Effector CD4-positive, alpha-beta T cell (primary cell): ENCODE measurements at places on chromosomes 2 and 18.

- no peak for DNase-seq
These were observed 98.4 kb downstream of the COLEC12 start for GRCh38 chr18:402129-402528.

- no peak for DNase-seq
These were observed 36.6 kb downstream of the CASP10 start for GRCh38 chr2:201219328-201220096.

DNA sequence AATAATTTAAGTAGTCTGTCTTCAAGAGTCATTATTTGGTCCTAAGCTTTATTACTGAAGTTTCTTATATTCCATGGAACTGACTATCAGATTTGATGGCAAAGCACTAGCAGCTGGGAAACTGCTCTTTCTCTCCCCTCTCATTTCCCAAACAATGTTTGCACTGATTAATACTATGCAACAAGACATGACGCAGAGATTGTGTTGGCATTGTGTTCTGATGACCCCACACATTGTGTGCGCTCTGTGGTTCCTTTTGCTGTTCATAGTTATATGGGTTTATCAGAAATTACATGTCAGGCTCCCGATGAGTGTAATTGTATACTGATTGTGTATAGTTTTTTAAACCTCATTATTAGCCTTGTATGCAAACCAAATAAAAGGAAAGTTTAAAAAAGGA, 331.6 kb upstream of the FANCL start:
- no peak for DNase-seq

DNA sequence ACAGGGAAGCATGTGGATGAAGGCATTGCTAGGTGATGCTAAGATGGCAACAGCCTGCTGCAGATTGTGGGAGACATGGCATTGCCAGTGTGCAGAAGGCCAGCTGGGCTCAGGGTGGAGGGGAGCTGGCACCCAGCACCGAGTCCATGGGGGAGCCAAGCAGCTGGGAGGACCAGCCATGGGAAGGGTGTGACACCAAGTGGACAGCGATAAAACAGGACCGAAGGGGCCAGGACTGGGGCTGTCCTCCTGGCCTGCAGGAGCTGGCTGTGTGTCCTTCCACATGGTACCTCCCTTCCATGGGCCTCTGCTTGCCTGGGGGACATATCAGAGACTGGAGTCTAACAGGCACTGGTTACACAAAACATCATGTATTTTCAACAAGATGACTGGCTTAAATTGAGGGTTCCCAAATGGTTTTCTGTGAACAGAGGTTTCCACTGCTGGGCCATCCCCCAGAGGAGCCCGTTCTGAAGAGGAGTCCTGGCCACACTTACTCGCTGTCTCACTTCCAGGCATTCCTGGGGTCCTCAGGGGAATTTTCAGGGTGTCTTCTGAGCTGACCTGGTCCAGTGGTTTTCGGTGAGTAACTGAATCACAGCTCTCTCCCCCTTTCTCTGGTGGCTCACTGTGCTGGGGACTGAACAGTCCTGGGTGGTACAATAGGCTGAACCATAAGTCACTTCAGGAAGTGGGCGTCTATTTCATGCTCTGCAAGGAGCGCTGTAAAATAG, 60.4 kb upstream of the TNP1 start:
- no peak for DNase-seq

GRCh38 chr18:49368876-49369440, 91.5 kb downstream of the DYM start:
- no peak for DNase-seq

GRCh38 chr2:240565333-240566202, 2.7 kb upstream of the RNPEPL1 start:
- peak; percentile 85 for DNase-seq

DNA sequence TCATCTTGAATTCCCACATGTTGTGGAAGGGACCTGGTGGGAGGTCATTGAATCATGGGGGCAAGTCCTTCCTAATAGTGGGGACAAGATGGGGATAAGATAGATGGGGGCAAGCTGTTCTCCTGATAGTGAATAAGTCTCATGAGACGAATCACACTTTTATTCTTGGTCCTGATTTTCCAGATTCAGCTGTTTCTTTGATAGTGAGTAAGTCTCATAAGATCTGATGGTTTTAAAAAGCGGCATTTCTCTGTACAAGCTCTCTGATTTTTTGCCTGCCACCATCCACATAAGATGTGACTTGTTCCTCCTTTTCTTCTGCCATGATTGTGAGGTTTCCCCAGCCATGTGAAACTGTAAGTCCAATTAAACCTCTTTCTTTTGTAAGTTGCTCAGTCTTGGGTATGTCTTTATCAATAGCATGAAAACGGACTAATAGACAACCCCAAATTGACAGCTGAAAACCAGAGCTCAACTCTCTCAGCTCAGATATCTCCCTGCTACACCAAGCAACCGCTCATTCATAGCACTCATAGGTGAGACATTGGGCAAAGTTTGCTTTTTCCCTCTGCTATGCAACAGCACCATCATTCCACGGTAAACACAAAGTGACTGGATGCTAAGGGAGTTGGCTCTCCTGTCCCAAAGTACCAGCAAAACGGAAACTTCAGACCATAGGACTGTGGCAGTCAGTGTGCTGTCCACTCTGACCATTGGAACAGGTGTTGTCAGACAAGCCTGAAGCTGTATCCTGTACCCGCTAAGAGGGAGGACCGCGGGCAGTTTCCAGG, 44.9 kb upstream of the TBC1D8 start:
- no peak for DNase-seq

- no peak for DNase-seq
These were observed 58.2 kb upstream of the MEX3C start for GRCh38 chr18:51255693-51256092.

DNA sequence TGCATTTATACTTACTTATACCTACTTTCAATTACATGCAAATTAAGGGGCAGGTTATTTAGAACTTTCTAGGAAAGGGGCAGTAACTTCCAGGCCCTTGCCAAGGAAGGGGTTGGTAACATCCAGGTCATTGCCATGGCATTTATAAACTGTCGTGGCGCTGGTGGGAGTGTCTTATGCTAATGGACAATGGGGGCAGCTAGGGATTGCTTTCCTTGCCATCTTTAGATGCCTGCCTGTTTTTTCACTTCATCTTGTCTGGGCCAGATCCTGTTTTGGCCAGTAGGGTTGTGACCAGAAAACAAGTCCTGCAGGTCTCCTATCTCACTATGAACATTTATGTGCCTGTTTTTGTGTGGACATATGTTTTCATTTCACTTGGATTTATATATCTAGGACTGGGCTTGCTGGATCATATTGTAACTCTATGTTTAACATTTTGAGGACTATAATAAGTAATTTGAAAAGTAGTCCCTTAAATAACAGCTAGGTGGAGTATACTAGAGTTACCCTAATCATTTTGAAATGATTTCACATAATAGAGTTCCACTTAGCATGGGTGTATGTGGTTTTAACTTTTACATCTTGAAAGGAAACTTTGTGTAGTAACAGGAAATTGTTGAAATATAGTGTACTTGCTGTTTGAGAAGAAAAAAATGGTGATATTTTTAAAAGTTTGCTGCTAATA, 56.1 kb downstream of the LCLAT1 start:
- DNase-seq, result no peak

DNA sequence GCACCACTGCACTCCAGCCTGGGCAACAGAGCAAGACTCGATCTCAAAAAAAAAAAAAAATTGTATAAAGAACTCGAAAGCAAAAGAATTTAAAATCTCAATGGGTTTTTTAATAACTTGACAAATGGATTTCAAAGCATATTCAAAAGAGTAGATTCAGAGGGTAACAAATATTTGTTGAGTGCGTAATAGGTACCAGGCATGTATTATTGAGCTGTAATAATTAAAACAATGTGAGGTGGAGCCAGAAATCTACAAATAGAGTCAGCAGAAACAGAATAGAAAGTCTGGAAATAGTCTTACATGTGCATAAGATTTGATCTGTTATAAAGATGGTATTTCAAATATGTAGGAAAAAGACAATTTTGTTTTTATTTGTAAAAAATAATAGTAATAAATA, 19.1 kb upstream of the RAB11FIP5 start:
- DNase-seq, result no peak

DNA sequence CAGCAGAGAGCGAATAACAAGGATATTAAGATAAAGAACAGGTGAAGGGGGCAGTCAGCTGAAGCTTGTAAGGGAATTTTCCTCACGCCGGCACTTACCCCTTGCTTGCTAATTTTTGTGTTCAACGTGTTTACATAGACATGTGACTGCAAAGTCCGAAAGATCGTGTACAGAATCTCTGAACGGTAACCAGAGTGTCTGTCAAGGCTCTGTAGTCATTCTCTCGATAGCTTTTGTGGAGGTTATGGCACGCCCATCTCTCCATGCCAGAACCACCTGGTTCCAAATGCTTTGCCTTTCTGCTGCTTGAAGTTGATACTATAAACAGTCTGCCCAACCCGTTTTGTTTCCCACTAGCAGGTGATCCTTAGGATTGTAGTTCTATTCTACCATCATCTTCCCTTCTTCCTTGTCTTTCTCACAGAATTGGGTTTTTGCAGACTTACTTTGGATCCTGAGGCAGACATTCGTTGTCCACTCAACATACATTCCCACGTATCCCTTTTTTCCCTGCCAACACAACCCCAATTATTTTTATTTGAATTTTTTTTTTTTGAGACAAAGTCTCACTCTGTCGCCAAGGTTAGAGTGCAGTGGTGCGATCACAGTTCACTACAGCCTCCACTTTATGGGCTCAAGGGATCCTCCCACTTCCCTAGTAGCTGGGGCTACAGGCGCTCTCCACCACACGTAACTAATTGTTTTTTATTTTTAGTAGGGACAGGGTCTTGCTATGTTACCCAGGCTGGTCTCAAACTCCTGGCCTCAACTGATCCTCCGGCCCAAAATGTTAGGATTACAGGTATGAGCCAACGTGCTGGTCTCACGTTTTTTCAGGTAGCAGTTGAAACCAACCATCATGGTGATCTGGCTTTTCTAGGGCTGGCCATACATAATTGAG, 1.3 kb upstream of the USP34 start:
- DNase-seq, result no peak

GRCh38 chr2:241040081-241040803, 41.8 kb downstream of the SNED1 start:
- no peak for DNase-seq

DNA sequence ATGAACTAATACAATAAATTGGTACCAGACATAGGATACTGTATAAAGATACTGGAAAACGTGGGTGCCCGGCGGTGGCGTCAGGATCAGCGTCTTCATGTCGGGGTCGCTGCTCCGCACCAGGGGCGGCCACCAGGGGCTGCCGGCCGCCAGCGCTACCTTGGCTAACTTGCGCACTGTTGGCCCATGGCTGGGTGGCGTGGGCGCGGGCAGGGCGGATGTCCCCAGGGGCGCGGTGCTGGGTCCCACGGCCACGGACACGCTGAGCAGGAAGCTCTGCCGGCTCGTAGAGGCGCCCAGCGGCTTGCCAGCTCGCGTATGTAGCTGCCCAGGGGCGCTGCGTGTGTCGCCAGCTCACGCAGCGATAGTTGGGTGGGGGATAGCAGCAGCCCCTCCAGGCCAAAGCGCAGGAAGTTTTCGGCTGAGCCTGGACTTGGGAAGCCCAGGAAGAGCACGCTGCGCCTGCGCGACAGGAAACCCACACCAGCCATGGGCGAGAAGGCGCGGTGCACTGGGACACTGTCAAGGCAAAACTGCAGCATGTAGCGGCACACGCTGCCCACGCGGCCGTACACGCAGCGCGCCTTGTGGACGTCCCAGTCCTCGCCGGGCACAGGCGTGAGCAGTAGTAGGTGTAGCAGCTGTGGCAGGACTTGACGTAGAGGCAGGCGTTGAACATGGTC, 299.9 kb downstream of the CCDC74A start:
- DNase-seq, result no peak

DNA sequence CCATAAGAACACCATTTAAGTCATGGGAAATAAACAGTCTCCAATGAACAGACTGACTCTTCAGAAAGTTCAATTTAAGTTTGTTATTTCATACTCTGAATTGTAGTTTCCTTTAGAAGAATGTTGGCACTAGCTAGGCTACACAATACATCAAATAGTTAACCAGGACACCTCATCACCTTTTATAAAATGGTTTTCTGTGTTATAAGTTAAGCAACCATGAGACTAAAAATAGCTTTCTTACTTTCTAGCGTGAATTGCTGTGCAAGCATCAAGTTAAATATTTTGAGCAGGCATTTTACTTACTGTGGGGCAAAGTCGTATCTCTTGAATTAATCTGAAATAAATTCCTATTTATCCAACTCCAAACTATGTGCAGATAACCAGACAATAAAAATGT, 1092.6 kb upstream of the SLC39A10 start:
- no peak for DNase-seq

GRCh38 chr18:1147730-1148129, 243.1 kb downstream of the ADCYAP1 start:
- no peak for DNase-seq

- DNase-seq, result no peak
These were observed 16.8 kb upstream of the AGFG1 start for GRCh38 chr2:227455200-227455599.

- no peak for DNase-seq
These were observed 23.2 kb upstream of the ZNF516 start for GRCh38 chr18:76518123-76518859.

DNA sequence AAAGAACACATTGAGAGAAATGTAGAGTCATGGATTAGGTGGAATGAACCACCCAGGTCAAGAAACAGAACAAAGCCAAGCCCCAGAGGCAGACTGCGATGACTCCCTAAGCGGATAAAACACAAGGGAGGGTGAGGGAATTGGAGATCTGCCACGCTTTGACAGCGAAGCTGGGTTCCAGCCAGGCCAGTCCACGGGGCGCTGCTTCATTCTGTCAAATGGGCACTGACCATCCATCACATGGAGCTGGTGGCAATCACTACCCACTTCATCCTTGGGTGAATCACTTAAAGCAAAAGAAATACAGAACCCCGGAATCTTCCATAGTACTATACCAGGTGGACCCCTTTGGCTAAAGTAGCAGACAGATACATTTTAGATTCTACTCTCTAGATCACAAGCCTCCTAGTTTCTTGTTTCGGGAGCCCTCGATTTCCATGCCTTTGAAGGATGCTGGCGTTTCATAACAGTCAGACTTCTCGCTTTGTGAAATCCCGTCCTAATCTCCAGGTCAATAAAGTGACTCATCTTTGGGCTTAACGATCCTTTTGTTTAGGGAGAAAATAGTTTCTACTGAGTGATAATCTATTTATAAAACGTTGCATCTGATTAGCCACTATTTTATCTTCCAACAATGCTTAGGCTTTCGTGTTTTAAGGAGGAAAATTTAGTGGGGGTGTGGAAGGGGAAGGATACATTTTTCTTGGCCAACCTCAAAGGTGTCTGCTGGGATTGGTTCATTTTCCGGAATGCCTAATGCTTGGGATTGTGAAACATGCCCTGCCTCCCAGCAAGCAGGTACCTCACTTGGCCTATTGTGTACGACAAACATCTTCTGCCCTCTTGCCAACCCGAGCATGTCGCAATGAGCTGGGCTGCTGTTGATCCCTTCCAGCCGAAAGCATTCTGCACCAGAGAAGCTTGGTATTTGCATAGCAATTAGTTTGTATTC, 44.1 kb upstream of the HDAC4 start:
- no peak for DNase-seq
